ENCODE measurements at places on chromosomes 2 and 18. TPM values are rescaled to one million over a fixed set of nuclear protein-coding genes. Genes with fewer than 3 reads are reported as not detected.

RAB27B gene
- total RNA-seq = 0.06 TPM

DIS3L2 gene
- 16.4 TPM for total RNA-seq

PROKR1 gene
- not detected for total RNA-seq

GPAT2 gene
- total RNA-seq = 1.7 TPM

PRSS56 gene
- total RNA-seq = not detected

CASP8 gene
- total RNA-seq = 4.4 TPM
